ENCODE measurements at places on chromosomes 1 and 21.

DNA sequence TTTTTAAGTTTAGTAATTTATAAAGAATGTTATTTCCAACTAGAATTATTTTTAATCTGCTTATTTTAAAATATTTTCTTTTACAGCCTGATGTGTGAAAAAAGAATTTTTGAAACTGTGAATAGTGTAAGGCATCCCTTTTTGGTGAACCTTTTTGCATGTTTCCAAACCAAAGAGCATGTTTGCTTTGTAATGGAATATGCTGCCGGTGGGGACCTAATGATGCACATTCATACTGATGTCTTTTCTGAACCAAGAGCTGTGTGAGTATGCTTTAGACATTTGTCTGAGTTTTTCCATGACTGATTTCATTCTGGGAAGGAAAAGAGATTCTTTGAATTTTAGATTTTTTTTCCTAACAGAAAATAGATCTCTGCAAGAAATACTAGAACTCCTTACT lies 77.9 kb downstream of the GTF2B start:
- H3K27me3 ChIP-seq: no peaks in the 10 kb centered on the region
- H3K27ac ChIP-seq: no peak overlapping the region
- H3K36me3 ChIP-seq: peaks cover 11% of the 10 kb centered on the region
- no peak for DNase-seq
- H3K4me3 ChIP-seq: no peak overlapping the region

DNA sequence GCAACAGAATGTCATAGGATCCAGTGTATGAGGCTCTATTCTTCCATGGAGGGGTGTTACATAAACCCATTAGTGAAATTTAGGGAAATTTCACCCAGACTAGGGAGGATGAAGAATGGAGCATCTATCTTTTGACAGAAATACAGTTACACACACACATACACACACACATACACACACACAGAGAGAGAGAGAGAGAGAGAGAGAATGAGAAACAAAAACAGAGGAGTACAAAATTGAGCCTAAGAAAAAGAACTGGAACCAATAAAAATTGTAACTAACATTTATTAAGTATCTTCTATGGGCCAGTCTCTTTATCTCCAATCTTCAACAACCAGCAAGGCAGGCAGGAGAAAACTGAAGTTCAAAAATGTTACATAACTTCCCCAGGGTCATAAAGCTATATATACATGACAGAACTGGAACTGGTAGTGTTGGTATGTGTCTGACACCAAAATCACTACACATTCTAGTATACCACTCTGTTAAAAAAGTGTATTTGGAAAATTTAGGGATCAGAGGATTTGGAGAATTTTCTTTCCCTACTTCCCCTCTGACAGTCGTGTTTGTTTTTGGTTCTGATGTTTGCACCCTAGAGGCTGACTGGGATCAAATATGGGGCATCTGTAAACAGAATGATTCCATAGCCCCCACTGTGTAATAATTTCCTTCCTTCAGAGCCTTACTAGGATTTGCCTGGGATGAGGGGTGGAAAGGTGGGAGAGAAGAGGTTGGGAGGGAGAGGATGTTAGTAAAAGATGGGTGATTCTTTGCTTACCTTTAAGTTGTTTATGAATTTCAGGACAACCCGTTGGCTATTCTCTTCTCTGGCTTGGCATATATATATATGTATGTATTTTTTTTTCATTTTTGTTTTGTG lies 1.0 kb upstream of the ZFYVE9 start:
- no peak for DNase-seq
- H3K4me1 ChIP-seq: peaks cover 27% of the 10 kb centered on the region
- H3K36me3 ChIP-seq: no peaks in the 10 kb centered on the region

DNA sequence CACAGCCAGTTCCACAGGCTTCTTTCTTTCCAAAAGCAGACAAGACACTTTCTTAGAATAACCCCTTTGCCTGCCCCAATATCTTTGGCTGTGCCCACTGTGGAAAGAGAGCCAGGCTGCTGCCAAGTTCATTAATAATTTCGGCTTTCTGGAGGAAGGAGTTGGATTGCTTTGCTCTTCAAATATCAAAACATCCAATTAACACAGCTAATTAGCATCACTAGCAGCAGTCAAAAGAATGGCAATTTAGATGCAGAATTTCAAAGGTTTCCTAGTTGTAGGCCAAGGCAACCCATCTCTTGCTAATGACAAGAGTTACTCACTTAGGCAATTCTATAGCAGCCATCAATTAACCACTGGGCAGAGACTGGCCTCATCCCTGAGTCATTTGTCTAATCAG lies 91.0 kb upstream of the SPATA6 start:
- H3K27ac ChIP-seq: no peak overlapping the region
- no peak for DNase-seq
- H3K27me3 ChIP-seq: no peaks in the 10 kb centered on the region
- H3K36me3 ChIP-seq: no peaks in the 10 kb centered on the region

DNA sequence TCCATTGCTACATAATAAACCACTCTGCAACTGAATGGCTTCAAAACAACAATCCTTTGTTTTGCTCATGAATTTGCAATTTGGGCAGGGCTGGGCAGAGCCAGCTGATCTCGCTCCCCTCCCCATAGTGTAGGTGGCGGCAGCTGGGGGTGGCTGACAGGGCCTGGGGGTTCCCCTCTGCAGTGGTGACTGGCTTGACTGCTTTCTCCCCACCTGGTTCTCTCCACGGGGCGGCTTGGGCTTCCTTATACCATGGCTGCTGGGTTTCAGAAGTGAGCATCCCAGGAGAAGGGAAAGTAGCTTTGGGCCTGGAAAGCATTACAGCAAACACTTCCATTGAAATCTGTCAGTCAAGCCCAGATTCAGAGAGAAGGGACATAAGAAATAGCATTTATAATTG lies 129.7 kb upstream of the ZBTB40 start:
- no peak overlapping the region for H3K27ac ChIP-seq
- no peak for DNase-seq
- no peak overlapping the region for H3K4me3 ChIP-seq

GRCh38 chr1:202569393-202570322 lies 140.6 kb downstream of the SYT2 start:
- H3K4me1 ChIP-seq: peaks cover 53% of the 10 kb centered on the region
- no peak overlapping the region for H3K4me3 ChIP-seq
- no peak for DNase-seq
- no peaks in the 10 kb centered on the region for H3K27me3 ChIP-seq
- H3K27ac ChIP-seq: peak overlapping the region; percentile 75

GRCh38 chr1:177229781-177230180 lies 59.0 kb downstream of the BRINP2 start:
- DNase-seq: no peak
- H3K36me3 ChIP-seq: no peaks in the 10 kb centered on the region
- no peaks in the 10 kb centered on the region for H3K4me1 ChIP-seq
- no peaks in the 10 kb centered on the region for H3K27me3 ChIP-seq

- H3K27ac ChIP-seq: no peak overlapping the region
- H3K4me1 ChIP-seq: no peaks in the 10 kb centered on the region
- no peaks in the 10 kb centered on the region for H3K27me3 ChIP-seq
- H3K36me3 ChIP-seq: peaks cover 9% of the 10 kb centered on the region
Observed at GRCh38 chr1:97190326-97190725, 468.7 kb downstream of the PTBP2 start.

- H3K27me3 ChIP-seq: no peaks in the 10 kb centered on the region
- no peak for DNase-seq
- H3K27ac ChIP-seq: no peak overlapping the region
Observed at GRCh38 chr1:201570886-201571624, 32.1 kb downstream of the NAV1 start.

GRCh38 chr21:36089946-36090345 lies 20.1 kb downstream of the CBR1 start:
- no peak for DNase-seq
- no peak overlapping the region for H3K27ac ChIP-seq
- H3K27me3 ChIP-seq: no peaks in the 10 kb centered on the region
- H3K4me3 ChIP-seq: no peak overlapping the region
- H3K4me1 ChIP-seq: no peaks in the 10 kb centered on the region

GRCh38 chr1:213268221-213268620 lies 217.2 kb downstream of the RPS6KC1 start:
- DNase-seq: no peak
- peaks cover 12% of the 10 kb centered on the region for H3K36me3 ChIP-seq
- H3K27ac ChIP-seq: no peak overlapping the region
- no peaks in the 10 kb centered on the region for H3K27me3 ChIP-seq
- no peaks in the 10 kb centered on the region for H3K4me1 ChIP-seq

DNA sequence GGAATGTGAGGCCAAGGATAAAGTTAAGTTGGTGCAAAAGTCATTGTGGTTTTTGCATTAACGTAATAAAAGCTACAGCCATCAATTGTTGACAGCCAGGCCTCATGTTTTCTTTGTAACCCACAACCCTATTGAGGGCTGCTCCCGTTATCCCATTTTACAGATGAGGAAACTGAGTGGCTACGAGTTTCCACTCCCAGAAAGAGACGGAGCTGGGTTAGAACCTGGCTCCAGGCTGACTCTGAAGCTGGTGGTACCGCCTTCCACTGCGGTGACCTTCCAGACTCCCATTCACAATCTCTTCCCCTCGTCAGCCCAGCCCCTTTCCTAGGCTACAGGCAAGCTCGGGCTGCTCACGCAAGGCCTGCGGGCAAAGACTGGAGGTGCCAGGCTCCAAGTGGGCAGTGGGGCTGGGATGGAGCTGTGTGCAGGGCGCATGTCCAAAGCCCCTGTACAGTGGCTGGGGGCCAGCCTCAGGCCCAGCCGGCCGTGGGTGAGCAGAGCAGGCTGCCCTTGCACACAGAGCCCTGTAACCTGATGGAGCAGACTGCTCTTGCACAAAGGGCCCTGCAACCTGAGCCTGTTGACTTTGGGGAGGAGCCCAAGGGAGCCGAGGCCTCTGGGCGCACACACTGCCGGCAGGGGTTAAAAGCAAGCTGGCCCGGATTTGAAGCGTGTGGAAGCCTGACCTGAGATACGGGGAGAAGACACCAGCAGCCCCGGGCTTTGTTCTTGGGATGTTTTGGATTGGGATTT lies 97.4 kb upstream of the TMPRSS2 start:
- no peak for DNase-seq
- H3K4me3 ChIP-seq: no peak overlapping the region

- no peak overlapping the region for H3K27ac ChIP-seq
- no peaks in the 10 kb centered on the region for H3K27me3 ChIP-seq
- H3K4me1 ChIP-seq: no peaks in the 10 kb centered on the region
- no peak overlapping the region for H3K4me3 ChIP-seq
Observed at GRCh38 chr1:110196917-110197765, 13.0 kb upstream of the KCNC4 start.

DNA sequence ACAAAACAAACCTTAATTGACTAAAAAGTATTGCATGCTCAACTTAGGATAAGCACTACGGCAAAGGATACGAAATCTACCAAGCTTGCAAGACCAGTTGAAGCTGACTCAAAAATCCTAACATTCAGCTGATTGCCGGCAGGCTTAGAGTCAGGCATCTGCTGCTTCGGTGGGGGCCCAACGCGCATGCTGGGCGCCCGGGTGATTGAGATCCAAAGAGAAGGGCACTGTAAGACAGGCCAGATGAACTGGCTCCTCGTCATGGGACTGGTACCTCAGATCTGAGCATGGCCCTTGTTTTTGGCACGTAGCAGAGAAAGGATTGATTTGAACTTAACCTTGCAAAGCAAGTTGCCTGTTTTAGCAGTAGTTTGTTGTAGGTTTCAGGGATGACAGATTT lies 86.6 kb downstream of the PRDM2 start:
- DNase-seq: no peak
- no peak overlapping the region for H3K4me3 ChIP-seq
- H3K4me1 ChIP-seq: peaks cover 28% of the 10 kb centered on the region
- H3K36me3 ChIP-seq: peaks cover 17% of the 10 kb centered on the region

DNA sequence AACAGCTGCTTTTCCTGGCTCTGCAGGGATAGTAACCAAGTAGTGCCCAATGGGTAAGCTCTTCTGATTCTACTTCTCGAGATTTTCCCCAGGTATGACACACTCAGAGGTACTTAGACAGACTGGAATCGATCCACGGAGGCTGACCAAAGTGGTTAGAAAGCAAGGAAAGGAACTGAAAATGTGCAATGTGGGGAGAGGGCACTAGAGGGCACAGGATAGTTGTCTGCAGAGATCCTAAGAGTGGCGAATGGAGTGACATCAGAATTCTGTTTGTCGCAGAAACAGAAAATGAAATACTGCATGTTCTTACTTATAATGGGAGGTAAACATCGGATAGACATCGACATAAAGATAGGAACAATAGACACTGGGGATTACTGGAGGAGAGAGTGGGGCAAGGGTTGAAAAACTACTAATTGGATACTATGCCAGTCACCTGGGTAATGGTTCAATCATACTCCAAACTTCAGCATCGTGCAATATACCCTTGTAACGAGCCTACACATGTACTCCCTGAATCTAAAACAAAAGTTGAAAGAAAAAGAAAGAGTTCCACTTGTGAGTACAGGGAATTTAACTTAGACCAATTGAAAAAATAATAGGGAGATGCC lies 23.3 kb downstream of the CYP2J2 start:
- peaks cover 77% of the 10 kb centered on the region for H3K36me3 ChIP-seq
- H3K27ac ChIP-seq: no peak overlapping the region
- H3K27me3 ChIP-seq: no peaks in the 10 kb centered on the region
- H3K4me3 ChIP-seq: no peak overlapping the region
- H3K4me1 ChIP-seq: no peaks in the 10 kb centered on the region
- DNase-seq: no peak

- no peaks in the 10 kb centered on the region for H3K36me3 ChIP-seq
- H3K27me3 ChIP-seq: no peaks in the 10 kb centered on the region
- DNase-seq: no peak
- no peak overlapping the region for H3K27ac ChIP-seq
- no peak overlapping the region for H3K4me3 ChIP-seq
- H3K4me1 ChIP-seq: no peaks in the 10 kb centered on the region
Observed at GRCh38 chr1:44388551-44388950, 16.5 kb upstream of the RNF220 start.

GRCh38 chr1:228289996-228290881 lies 82.4 kb downstream of the OBSCN start:
- no peak overlapping the region for H3K4me3 ChIP-seq
- no peaks in the 10 kb centered on the region for H3K4me1 ChIP-seq
- H3K27me3 ChIP-seq: no peaks in the 10 kb centered on the region
- peaks cover 83% of the 10 kb centered on the region for H3K36me3 ChIP-seq

DNA sequence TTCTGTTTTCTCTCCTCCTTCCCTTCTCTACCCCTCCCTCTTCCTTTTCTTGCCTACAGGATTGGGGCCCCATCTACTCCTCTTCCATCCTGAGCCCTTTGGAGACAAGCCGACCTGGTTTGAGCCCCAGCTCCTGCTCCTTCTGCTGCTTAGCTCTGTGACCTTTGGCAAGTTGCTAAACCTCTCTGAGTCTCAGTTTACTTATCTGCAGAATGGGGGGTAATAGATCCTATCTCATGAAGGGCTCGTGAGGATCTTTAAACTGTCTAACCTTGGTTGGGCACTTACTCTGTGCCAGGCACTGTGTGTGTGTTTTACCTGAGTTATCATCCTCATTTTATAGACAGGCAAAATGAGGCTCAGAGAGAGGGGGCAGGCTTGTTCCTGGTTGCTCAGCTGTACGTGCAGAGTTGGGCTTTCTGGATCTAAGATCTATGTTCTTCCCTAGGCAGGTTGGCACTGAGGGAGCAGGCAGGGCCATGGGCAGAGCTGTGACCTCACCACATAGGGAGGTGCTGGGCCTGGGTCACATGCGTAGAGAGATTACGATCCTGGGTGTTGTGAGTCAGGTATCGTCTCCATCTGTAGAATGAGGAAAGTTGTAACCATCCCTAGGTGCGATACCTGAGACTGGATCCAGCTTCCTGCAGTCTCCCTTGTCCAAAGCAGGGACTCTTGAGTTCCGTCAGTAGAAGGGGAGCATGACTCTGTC lies 58.5 kb downstream of the FOXO6 start:
- no peaks in the 10 kb centered on the region for H3K4me1 ChIP-seq
- peak overlapping the region; percentile 68 for H3K27ac ChIP-seq
- no peaks in the 10 kb centered on the region for H3K27me3 ChIP-seq
- no peaks in the 10 kb centered on the region for H3K36me3 ChIP-seq
- no peak for DNase-seq
- H3K4me3 ChIP-seq: no peak overlapping the region

All from right atrium auricular region (tissue), 2 donors.